Germinal center (tissue), 1 donor: ENCODE measurements at places on chromosomes 6 and 20.

DNA sequence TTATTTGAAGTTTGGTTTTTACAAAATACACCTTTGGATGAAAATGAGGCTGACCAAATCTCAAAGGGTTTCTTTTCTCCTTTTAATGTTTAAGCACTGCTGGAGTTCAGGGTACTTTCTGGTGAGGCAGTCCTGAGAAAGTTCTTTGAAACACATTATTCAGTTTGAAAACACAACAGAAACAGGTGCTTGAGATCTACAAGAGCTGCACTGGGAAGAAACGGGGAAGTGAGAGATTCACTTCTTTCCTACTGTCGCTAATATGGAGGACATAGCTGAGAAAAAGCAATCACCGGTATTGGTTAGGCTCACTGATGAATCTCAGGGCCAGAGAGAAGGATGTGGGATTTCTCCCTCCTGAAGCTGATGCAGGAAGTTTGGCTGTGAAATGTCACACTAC is 22.9 kb upstream of the TMEM170B start:
- no peak for DNase-seq

GRCh38 chr6:26199057-26199772 is 112.0 kb downstream of the HFE start:
- DNase-seq, result peak; percentile 89

- no peak for DNase-seq
Measured at GRCh38 chr20:25553819-25554296, 31.5 kb downstream of the NINL start.

- DNase-seq, result no peak
Measured at GRCh38 chr6:158607411-158608170, 37.0 kb downstream of the DYNLT1 start.

GRCh38 chr6:155125906-155126305 is 130.8 kb downstream of the TIAM2 start:
- no peak for DNase-seq

GRCh38 chr6:46024124-46024769 is 8.6 kb upstream of the CLIC5 start:
- DNase-seq, result no peak

GRCh38 chr6:135451617-135452190 is 45.8 kb downstream of the AHI1 start:
- DNase-seq, result no peak

- peak; percentile 59 for DNase-seq
Measured at GRCh38 chr20:25865715-25866656, 169.3 kb upstream of the ZNF337 start.

DNA sequence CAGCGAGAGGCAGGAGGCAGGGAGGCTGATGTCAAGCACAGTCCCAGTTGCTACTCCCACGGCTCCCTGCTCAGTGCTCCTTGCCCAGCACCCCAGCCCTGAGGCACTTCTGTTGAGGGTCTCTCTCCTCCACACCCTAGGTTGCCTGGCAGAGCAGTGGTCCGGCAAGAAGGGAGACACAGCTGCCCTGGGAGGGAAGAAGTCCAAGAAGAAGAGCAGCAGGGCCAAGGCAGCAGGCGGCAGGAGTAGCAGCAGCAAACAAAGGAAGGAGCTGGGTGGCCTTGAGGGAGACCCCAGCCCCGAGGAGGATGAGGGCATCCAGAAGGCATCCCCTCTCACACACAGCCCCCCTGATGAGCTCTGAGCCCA is 9.1 kb downstream of the CNPY3 start:
- no peak for DNase-seq

DNA sequence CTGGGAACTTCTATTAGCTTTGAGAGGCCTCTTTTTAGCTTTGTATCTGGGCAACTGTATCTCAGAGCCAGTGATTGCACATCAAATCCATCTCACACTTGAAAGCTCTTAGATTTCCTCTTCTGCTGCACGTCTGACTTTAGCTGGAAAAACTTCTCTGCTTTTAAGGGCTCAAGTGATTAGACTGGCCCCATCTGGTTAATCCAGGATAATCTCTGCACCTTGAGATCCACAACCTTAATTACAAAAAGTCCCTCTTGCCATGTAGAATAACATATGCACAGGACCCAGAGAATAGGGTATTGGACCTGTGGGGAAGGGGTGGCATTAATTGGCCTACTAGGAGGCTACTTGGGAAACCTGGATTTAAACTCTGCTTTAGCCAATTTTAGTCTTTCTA is 24.2 kb downstream of the KLHL31 start:
- no peak for DNase-seq

DNA sequence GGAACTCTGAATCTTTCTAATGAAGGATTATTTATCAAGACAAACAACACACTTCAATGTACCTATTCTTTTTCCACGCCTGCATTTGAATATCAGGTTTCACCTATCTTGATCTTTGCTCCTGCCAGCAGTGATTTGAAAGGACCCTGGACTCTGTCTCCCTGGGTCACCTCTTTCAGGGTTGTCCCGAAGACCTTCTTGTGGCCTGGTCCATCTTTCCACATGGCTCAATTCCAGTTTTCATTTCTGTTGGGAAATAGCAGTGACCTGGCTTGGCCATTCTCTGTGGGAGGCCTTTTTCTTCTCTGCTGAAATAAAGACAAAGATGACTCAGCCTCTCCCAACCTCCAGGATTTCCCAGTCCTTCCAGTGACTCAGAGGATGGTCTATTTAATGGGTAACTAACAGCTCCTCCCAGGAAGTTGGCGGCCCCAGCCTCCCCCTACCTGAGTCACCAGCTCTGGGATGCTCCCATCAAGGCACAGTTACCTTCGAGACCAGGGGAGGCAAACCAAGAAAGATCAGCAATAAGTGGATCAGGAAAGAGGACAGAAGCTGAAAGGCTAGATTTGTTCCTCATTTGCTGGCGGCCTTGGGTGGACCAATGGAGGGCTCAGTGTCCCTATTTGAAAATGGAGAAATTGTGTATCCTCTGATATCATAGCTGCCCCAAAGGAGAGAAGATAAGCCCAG is 120.2 kb upstream of the RNF24 start:
- no peak for DNase-seq

DNA sequence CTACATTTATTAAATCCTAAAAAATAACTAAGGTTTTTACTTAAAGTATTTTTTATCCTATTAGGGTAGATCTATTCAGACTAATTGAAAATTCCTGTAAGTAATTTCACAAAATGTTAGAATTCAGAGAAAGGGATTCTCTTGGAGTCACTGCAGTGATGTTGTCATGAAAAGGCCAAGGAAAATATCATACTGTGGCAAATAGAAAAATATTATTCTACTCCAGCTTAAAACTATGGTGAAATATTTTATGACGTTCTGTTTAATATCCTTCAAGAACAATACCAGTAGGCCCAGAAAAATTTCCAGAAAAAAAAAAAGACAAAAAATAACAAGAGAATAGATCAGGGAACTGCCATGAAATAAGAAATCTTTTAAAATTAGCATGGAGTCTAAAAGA is 73.6 kb downstream of the FILIP1 start:
- no peak for DNase-seq

- no peak for DNase-seq
Measured at GRCh38 chr20:57600320-57601210, 19.7 kb downstream of the ZBP1 start.

DNA sequence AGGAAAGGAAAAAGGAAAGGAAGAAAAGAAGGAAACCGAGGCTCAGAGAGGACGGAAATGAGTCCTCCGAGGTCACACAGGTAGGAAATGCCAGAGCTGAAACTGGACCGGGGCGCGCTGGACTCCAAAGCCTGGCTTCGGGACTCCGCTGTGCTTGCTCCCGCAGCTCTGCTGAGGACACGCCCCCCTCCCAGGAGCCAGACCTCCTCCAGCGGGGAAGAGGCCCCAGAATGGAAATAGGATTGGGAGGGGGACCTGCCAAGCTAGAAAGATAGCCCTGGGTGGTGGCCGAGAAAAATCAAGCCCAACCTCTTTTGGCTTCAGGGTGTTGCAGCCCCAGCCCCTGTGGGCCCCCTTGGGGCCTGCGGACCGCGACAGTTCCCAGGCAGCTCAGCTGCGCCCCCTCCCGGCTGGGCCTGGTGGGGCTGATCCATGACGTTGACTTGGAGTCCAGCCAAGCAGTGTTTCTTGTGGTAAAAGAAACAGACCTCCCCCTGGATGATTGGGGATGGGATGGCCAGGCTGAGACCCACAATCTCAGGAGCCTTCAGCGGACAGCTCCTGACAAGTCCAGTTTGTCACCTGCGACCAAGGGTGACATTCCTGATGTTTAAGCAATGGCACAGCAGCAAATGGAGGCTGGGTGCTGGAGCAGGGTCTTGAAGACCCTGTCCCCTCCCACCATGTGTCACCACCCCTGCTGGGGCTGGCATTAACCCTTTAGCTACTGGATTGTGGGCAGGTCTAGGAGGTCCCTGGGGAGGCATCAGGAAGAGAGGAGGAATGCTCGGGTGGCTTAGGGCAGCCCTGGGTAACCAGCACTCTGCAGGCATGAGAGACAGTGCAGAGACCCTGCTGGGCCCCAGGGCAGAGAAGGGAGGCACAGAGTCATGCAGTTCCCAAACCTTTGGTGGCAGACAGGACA is 55.4 kb downstream of the RIPOR3 start:
- DNase-seq, result peak; percentile 76

GRCh38 chr6:135181333-135182070 is 394 bp downstream of the MYB start:
- peak; percentile 17 for DNase-seq

DNA sequence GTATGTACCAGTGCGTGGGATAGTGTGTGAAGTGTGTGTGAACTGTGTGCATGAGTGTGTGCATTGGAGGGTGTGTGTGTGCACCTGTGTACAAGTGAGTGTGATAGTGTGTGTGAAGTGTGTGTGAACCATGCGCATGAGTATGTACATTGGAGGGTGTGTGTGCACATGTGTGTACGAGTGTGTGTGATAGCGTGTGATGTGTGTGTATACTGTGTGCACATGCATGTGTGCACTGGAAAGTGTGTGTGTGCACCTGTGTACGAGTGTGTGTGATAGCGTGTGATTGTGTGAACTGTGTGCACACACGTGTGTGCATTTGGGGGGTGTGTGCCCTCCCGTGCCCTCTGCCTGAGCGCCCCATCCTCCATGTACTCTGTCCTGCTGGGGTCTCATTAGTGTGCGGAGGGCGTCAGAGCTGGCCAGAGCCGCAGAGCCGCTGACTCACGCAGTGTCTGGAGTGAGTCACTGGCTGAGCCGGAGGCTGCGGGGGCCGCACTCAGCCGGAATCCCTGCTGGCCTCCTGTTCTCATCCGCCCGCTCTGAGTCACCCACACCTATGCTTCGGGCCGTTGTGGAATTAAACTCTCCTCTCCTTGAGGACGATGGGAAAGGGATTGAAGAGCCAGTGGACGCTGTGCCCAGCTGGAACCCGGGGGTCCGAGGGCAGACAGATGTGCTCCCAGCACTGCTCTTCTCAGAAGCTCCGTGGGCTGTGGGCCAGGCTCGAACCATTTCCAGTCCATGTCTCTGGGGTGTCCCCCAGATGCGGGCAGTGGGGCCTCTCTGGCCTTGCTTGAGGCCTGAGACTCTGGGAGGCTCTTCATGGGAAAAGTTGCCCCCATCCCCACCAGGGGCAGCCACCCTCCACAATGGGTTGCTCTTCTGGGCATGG is 27.3 kb upstream of the STX16 start:
- no peak for DNase-seq

GRCh38 chr20:32355417-32355841 is 2.7 kb upstream of the ASXL1 start:
- no peak for DNase-seq

GRCh38 chr6:112842330-112842685 is 495.2 kb downstream of the RFPL4B start:
- no peak for DNase-seq

GRCh38 chr6:40353967-40354452 is 233.2 kb downstream of the LRFN2 start:
- DNase-seq, result no peak

GRCh38 chr6:10413262-10413849 is 1.5 kb downstream of the TFAP2A start:
- DNase-seq, result no peak

GRCh38 chr20:3084283-3084985 is at the start of gene AVP:
AVP (minus strand) TSS chr20:3084724; CDS start chr20:3084674, 50 bp downstream.
- DNase-seq, result no peak

DNA sequence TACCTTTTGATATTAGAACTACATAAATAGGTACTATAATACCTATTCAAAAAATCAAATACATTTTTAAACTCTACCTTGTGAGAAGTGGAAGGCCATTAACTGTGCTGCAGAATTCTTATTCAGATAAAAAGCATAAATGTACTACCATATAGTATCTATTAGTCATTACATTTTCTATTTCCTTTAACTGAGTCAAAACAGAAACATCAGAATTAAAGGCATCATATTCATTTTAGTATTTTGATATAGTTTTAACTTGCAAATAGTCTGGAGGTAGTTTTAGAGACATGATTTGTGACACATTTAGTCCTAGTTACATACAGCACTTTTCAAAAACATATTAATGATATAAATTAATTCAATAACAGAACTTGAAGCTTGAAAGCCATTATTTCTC is 39.9 kb upstream of the TAB2 start:
- no peak for DNase-seq

- no peak for DNase-seq
Measured at GRCh38 chr6:99366852-99367251, 17.4 kb upstream of the FAXC start.

DNA sequence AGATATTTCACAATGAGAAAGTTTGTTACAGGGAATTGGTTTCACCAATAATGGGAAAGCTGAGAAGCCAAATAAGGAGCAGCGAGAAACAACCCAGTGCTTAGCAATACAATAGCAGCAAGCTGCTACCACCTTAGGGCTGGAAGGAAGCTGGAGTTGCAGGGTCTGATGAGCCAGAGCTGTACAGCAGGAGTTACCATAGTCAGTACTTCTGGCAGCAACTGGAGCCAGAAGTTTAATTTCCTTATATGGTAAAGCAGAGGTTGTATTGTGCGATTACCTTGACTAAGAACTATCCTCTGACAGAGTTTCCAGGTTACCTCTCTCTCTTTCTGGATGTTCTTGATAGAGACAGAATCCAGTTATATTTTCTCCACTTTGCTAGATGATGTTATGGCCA is 137.1 kb upstream of the OLIG3 start:
- DNase-seq, result no peak
